Activated T-helper 17 cell treated with anti-CD3 and anti-CD28 coated beads, Interleukin-2, amount 50 U/mL, for 72 hours (primary cell): ENCODE measurements at places on chromosomes 12 and 14. TPM values are rescaled to one million over a fixed set of nuclear protein-coding genes. Genes with fewer than 3 reads are reported as not detected.

Gene TSPAN19
- not detected for total RNA-seq

Gene PRB2
- not detected for total RNA-seq

Gene LBHD2
- total RNA-seq = not detected

DNA sequence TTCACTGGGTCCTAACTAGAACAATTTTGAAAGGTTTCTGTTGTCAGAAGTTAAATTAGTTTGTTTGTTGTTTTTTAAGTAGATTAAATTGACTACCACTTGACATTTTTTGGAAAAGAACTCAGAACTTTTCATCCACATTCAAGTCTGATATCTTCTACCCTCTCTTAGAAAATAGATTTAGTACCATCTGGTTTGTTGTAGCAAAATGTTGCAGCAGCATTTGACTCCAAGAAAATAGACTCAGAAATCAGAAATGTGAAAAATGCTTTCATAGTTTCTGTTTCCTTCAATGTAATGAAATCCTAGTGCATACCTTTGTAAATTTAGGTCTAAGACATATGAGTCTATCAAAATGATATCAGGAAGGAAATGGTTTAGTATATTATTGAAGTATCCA is 256.3 kb upstream of the CLEC14A start:
- no peak for ATAC-seq

- peak; percentile 59 for ATAC-seq
Observed at GRCh38 chr12:48105321-48105866, 485 bp downstream of the SENP1 start.

- ATAC-seq = no peak
Observed at GRCh38 chr12:74535536-74535935, 2.1 kb upstream of the ATXN7L3B start.

DNA sequence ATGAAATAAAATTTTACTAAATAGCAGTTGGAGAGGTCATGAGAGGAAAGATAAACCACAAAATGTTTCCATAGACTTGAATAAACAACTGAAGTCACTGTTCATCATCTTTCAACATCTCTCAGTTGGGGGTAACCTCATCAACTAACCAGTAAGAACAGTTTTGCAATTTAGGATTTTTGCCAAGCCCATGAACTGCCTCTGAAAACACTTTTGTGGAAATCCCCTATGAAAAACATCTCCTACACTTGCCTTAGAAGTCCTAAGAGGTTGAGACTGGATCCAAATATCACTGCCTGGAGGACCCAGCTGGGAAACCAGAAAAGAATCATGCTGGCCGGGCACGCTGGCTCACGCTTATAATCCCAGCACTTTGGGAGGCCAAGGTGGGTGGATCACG is 273.1 kb downstream of the C12orf50 start:
- ATAC-seq = no peak

DNA sequence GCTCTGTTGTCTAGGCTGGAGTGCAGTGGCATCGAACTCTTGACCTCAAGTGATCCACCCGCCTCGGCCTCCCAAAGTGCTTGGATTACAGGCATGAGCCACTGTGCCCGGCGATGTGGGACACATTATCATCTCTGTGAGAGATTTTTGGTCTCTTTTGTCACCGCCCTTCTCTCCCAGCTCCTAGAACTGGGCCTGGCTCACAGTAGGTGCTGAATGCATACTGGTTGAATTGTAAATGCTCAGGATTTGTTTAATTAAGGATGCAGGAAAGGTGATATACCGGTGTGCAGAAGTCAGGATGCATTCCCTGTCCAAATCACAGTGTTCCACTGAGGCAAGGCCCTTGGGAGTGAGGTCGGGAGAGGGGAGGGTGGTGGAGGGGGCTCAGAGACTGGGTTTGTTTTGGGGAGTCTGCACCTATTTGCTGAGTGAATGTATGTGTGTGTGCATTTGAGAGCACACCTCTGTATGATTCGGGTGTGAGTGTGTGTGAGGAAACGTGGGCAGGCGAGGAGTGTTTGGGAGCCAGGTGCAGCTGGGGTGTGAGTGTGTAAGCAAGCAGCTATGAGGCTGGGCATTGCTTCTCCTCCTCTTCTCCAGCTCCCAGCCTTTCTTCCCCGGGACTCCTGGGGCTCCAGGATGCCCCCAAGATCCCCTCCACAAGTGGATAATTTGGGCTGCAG is 1.0 kb upstream of the KRT18 start:
- no peak for ATAC-seq

GRCh38 chr14:92510972-92511371 is 2.6 kb upstream of the RIN3 start:
- ATAC-seq = no peak

Gene OR6C2
- total RNA-seq = not detected

GRCh38 chr12:47080725-47081502 is 1.2 kb upstream of the AMIGO2 start:
- ATAC-seq = peak; percentile 52

DNA sequence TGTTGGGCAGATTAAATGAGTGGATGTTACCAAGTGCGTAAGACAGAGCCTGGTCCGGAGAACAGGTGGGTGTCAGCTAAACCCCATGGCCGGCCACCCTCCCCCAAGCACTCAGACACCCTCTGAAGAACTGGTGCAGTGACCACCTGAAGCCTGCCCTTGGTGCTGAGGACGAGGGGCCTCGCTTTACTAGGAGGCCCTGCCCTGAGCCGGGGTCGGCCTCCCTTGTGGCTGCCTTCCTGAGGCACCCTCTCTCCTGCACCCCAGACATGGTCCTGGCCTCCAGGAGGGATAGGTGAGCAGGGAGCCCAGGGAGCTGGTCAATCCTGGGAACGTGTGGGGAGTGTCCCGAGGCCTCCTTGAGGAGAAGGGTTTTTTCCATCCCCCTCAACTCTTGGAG is 4.9 kb upstream of the KIF26A start:
- ATAC-seq = no peak

Gene AQP2
- not detected for total RNA-seq

- no peak for ATAC-seq
Observed at GRCh38 chr14:31992011-31992447, 85.1 kb upstream of the ARHGAP5 start.

DNA sequence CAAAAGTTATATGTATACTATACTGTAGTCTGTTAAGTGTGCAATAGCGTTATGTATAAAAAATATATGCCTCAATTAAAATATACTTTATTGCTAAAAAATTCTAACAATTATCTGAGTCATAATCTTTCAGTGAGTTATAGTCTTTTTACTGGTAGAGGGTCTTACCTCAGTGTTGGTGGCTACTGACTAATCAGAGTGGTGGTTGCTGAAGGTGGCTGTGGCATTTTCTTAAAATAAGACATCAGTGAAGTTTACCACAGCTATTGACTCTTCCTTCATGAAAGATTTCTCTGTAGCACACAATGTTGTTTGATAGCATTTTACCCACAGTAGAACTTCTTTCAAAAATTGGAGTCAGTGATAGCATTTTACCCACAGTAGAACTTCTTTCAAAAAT is 23.4 kb downstream of the POLR3B start:
- ATAC-seq = no peak

Gene NFATC4
- total RNA-seq = not detected

- no peak for ATAC-seq
Observed at GRCh38 chr12:63808631-63809030, 28.9 kb downstream of the RXYLT1 start.

Gene TSHR
- total RNA-seq = 0.50 TPM

GRCh38 chr12:126843915-126844669 is 1422.9 kb upstream of the TMEM132C start:
- no peak for ATAC-seq

- no peak for ATAC-seq
Observed at GRCh38 chr14:35861204-35861868, 35.2 kb downstream of the BRMS1L start.

Gene PAX9
- not detected for total RNA-seq

- no peak for ATAC-seq
Observed at GRCh38 chr12:2360630-2361170, 307.9 kb downstream of the CACNA1C start.

DNA sequence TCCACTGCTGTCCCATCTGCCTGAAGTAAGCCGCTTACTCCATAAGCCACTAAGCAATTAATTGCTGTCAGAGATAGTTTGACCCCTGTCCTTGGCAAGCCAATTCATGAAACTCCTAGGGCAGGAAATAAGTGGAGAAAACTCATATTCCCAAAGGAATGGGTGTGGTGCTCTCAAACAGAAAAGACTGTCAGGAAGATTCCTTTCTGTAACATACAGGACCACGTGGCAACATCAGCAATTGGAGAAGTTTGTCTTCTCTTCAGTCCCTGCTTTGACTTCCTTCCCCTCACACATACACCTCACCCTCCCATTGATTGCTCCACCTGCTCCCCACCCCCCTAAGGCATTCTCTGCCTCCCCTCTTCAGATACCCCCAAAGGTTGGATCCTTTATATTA is 36.2 kb upstream of the MDM1 start:
- ATAC-seq = no peak

DNA sequence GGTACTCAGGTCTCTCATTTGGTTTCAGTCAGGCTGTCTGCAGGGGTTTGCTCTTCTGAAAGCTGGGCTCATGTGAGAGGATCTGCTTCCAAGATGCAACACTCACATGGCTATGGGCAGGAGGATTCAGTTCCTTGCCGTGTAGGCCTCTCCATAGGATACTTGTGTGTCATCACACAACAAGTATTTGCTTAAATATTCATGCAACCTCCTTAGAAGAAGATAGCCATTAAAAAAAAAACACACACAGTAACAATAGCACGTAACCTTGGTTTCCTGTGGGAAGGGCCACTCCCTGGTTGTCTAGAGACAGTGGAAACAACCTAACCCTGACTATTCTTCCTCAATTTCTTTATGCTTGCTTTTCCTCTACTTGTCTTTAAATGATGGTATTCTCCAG is 31.8 kb upstream of the CLEC4E start:
- peak; percentile 46 for ATAC-seq

GRCh38 chr12:93639406-93639805 is 37.8 kb upstream of the CRADD start:
- no peak for ATAC-seq

GRCh38 chr12:11147420-11147819 is 13.0 kb upstream of the TAS2R30 start:
- no peak for ATAC-seq

DNA sequence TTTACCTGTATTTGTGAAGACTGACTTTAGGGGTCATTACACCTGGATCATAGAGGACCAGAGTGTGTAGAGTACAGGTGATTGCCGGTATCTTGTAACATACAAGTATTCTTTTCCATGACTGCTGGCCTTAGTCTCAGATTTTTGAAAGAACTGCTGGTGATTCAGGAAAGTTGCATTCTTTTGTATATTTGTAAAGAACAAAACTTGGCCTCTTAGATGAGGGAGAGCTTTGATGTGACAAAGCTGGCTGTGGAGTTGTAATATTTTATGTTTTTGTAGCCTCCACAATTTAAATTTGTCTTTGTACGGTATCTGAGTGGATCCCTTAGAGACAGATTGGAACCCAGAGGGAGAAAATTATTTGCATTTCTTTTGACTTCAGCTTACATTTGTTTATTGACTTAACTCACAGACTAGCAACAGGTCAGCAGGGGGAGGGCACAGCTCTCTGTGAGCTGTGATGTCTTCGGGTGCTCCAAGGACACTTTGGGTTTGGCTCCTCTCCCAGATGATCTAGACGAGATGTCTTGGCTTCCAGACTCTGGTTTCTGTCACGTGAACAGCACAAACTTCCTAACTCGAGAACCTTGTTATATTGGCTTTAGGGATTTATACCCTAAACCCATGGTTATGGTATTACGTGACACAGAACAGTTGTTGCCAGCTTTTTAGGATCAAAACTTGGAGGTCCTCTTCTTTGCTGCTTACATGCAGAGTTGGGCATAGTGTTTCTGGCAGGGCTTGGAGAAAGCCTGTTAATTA is 65.9 kb downstream of the DAAM1 start:
- ATAC-seq = no peak

GRCh38 chr12:28177461-28177860 is 12.8 kb upstream of the CCDC91 start:
- no peak for ATAC-seq

Gene KLRC3
- total RNA-seq = not detected

GRCh38 chr14:102811971-102812370 is 34.7 kb downstream of the TRAF3 start:
- no peak for ATAC-seq

Gene CCDC60
- total RNA-seq = not detected

- ATAC-seq = no peak
Observed at GRCh38 chr12:6956021-6956727, 5.0 kb downstream of the PTPN6 start.

Gene KERA
- not detected for total RNA-seq

GRCh38 chr12:122866950-122867607 is 28.8 kb downstream of the VPS37B start:
- ATAC-seq = no peak

- no peak for ATAC-seq
Observed at GRCh38 chr12:126607157-126607556, 1541.9 kb downstream of the AACS start.

GRCh38 chr12:30661210-30661609 is 34.5 kb downstream of the IPO8 start:
- ATAC-seq = no peak
